ENCODE measurements at places on chromosomes 2 and 18.

- no peak for DNase-seq
Measured at GRCh38 chr2:203621981-203622515, 84.4 kb upstream of the CD28 start.

GRCh38 chr2:37013315-37013641, 46.9 kb upstream of the STRN start:
- DNase-seq, result no peak

GRCh38 chr2:84678214-84678613, 161.9 kb downstream of the DNAH6 start:
- DNase-seq, result no peak

DNA sequence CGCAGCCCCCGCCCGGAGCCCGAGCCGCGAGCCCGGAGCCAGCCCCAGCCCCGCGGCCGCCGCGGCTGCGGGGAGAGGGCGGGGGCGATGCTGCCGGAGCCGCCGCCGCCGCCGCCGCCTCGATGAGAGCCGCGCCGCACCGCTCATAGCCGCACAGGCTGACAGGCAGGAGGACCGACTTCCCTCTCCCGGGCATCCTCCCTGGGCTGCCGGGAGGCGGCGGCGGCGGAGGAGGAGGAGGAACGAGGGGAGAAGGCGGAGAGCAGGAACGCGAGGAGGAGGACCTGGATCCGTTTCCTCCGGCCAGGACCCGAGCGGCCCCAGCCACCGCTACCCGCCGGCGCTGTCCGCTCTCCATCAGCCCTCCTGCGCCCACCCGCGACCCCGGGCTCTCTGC, 370 bp downstream of the KLHL29 start:
- DNase-seq, result peak; percentile 37

- DNase-seq, result no peak
Measured at GRCh38 chr2:205511221-205511620, 171.1 kb upstream of the NRP2 start.

- no peak for DNase-seq
Measured at GRCh38 chr2:60268661-60269060, 284.8 kb downstream of the BCL11A start.

DNA sequence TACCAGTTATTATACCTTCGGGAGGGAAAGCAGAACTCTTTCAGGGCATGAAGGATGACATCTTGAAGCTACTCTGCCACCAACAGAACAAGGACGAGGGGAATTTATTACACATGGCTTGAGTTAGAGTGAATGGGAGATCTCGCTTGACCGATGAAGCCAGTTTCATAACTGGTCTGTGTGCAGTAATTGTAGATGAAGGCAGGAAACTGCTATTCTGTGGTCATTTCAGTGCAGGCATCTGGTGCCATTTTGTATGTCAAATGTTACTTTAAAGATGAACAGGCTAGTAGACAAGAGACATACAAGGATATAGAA, 20.5 kb downstream of the GREB1 start:
- DNase-seq, result no peak

- DNase-seq, result no peak
Measured at GRCh38 chr2:200814276-200814815, 2.6 kb downstream of the BZW1 start.

DNA sequence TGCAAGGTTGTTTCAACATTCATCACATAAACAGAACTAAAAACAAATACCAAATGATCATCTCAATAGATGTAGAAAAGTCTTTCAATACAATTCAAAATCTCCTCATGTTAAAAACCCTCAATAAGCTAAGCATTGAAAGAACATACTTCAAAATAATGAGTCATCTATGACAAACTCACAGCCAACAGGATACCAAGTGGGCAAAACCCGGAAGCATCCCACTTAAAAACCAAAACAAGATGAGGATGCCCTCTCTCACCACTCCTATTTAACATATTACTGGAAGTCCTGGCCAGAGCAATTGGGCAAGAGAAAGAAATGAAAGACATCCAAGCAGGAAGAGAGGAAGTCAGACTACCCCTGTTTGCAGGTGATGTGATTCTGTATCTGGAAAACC, 992.2 kb upstream of the PIK3C3 start:
- no peak for DNase-seq

DNA sequence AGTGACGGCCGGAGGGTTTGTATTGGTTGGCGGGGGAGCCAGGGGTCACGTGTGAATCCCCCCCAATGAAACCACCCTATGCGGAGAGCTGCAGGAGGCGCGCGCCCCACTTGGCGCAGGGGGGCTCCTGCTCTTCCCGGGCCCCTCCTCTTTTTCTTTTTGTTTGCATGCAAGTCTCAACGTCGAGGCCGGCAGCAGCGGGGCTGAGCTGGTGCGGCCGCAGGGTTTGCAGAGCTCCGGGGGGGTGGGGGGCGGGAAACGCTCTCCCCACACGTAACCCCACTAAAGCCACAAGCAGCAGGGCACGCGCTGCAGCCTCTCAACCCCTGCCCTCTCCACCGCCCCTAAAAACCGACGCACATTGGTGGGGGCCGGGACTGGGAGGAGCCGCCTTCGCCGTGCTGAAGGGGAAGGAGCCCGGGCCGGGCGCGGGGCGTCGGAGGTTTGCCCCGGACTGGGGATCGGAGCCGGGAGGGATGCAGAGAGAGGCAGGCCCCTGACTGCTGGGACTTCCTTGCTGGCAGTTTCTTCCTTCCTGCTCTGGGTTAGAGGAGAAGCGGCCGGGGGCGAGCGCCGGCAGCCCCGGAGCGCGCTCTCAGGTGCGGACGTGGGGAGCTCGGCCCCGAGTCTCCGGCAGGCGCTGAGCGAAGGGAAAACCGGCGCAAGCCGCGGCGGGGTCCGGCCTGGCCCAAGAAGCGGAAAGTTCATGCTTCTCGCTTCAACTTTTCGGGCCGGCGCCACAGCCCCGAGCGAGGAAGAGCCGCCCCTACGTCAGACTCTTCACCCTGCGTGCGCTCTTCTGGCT, 864 bp downstream of the LBH start:
- peak; percentile 63 for DNase-seq

GRCh38 chr2:165872101-165872791, 78.2 kb upstream of the GALNT3 start:
- no peak for DNase-seq

DNA sequence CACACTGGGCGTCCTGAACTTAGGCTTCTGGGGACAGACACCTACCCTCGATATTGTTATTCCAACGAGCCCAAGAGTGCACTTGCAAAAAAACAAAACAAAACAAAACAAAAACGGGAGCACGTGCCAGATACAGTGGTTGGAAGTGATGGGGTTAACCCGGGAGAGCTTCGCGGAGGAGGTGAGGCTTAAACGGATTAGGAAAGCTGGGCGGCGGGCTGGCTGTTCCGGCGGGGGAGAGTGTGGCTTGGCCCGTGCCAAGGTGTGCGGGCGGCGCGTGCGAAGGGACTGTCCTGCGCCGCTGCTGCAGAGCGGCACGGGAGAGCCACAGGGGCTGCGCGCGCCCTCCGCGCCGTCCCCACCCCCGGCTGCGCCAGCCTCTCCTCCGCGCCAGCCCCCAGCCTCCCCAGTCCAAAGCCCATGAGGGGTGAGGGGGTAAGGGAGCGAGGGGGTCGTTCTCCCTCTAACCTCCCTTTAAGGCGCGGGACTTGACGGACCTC, 1.5 kb upstream of the SLC30A3 start:
- DNase-seq, result no peak

GRCh38 chr2:127029350-127030051, 77.5 kb downstream of the BIN1 start:
- DNase-seq, result no peak

DNA sequence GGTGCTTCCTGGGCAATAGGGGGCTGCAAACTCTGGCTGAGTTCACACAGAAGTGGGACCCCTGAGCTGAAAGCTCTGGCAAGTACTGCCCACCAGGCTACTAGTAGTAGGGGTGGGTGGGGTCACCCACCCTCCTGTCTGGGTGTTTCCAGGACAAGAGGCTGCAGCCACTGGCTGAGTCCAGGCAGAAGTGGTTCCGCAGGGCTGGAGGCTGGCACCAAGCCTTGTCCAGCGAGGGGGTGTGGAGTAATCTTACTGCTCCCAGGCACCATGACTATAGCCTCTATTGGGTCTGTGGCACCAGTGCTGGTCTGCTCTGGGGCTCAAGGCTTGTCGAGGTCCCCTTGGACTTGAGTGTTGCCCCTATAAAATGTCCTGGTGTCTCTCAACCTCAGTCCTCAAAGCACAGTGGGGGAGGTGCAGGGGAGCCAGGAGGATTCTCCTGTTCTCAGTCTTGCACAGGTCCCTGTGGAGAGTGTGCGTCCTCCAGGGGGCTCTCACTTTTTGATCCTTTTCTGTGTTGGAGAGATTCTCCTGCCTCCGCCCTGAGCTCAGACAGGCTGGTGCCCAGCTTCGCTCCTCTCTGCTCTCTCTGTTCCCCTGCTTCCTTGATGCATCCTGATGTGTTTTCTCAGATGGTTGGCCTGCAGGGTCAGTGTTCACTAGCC, 48.1 kb downstream of the NUP35 start:
- DNase-seq, result no peak

DNA sequence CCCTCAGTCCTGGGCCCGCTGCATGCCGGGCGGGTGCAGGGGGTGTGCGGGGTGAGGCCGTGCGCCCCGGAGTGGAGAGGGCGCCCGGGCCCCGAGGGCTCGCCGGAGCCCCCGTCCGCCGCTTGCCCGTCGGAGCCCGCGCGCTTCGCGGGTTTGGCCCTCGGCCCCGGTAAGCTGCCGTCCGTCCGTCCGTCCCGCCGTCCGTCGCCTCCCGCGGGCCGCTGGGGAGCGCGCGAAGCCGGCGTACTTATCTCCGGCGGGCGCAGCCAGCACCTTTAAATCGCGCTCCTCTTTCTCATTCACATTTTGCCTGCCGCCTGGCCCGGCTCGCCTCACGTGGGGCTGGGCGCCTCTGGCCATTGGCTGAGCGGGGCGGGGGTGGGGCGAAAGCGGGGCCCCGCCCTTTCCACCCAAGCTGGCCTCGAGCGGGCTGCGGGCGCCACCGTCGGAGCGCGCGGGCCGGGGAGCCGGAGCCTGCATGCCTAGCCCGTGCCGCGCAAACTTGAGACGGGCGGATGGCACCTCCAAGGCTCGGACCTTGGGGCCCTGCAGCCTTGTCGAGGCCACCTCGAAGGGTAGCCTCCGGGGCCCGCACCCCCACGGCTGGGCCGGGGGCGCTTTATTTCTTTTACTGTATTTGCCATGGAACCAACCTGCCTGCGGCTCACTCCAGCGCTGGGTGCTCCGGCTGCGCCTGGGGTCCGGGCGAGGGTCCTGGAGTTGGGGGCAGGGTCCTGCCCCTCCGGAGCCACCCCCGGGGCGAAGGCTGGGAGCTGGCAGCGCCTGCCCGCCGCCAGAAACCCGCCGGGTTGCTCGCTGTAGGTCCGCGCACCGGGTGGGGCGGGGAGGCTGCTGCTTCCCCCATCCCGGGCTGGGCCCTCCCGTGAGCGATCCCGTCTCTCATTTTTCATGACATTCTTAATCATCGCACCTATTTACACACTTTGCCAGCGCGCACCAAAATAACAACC, at the start of gene GBX2:
Gene GBX2 (minus strand): TSS at position 277 of the 971 bp plus-strand sequence. CDS start 415 bp downstream, outside the sequence.
- DNase-seq, result peak; percentile 44

DNA sequence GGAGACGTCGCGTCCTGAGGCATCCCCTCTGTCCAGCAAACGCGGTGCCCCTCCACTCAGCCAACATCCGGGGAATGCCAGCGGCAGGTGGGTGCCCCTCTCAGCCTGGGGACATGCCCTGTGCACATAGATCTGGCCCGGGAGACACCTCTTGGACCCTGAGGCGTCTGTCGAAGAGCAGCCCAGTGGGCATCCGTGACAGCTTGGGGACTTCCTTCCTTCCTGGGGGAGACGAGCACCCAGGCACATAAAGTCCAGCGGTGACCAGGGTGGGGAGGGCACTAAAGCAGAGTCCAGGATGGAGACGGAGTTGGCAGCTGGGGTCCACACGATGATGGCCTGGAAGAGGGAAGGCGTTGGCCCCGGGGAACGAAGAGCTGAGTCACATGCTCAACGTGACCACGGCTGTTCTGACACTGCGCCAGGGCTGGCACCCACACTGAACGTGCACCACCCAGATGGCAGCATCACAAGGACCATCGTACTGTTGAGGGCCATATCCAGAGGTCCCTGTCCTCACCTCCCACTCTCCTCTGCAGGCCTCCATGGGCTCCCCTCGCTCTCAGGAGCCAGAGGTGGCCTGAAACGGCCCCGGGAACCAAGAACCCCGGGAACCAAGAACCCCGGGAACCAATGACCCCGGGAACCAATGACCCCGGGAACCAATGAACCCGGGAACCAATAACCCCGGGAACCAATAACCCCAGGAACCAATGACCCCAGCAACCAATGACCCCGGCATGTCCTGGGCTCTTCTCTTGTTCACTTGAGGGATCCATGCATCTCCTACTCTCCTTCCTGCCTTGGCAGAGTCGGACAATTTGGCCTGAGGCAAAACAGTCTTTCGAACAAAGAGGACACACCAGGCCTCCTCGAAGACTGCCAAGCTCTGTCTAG, 22.6 kb downstream of the HDAC4 start:
- peak; percentile 24 for DNase-seq

DNA sequence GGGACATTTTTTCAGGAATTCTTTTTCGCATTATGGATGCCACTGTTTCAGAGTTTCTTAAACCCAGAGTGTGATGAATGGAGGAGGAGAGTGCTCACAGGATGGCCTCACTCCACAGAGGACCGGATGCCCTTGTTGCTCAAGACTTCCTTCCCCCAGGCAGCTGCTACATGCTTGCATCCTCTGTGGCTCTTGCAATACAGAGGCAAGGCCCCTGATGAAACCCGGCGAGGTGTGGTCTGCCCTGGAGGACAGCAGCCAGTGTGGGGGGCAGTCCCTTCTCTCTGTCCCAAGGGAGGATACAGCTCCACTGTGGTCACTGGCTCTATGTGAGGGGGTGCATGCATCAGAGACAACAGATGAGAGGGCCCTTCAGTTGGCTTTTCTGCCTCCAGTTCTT, 109.6 kb downstream of the SH3RF3 start:
- DNase-seq, result peak; percentile 73

GRCh38 chr2:182077448-182078142, 91.9 kb downstream of the PPP1R1C start:
- no peak for DNase-seq

GRCh38 chr18:58225101-58225500, 181.1 kb downstream of the NEDD4L start:
- no peak for DNase-seq

- no peak for DNase-seq
Measured at GRCh38 chr2:28430377-28430765, 37.7 kb downstream of the FOSL2 start.

- DNase-seq, result no peak
Measured at GRCh38 chr2:145682546-145683157, 1162.7 kb upstream of the ZEB2 start.

DNA sequence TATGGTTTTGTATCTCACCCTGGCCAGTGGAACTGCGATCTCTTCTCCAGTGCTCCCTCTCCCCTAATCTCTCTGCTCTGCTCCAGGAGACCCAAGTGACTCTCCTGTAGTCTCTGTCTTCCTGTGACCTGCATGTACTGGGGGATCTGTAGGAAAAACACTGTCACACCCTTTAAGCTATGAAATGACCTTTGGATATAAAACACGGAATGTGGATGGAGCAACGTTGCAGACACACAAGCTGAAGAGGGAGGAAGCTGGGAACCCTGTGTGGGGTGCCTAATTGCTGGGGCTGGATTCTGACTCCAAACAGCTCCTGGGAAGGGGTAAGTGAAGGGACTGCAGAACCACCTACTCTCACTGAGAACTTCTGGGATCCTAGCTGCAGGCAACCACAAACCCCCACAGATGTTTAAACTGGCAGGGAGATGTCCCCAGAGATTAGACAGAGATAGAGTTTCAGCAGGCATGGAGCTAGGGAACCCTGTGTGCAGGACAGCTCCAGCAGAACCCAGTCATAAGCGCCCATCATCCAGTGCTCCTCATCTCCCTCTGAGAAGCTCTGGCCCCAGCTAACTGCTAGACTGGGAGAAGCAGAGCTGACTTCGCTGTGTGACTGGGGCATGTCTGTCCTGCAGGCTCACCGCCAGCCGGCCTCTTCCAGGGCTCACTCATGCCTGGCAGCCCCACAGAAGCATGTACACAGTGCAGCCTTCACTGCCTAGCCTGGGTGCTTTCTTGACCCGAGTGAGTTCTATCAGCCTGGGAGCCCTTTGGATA, 482.7 kb upstream of the SETBP1 start:
- DNase-seq, result no peak
